ENCODE measurements at places on chromosomes 6 and 20.

DNA sequence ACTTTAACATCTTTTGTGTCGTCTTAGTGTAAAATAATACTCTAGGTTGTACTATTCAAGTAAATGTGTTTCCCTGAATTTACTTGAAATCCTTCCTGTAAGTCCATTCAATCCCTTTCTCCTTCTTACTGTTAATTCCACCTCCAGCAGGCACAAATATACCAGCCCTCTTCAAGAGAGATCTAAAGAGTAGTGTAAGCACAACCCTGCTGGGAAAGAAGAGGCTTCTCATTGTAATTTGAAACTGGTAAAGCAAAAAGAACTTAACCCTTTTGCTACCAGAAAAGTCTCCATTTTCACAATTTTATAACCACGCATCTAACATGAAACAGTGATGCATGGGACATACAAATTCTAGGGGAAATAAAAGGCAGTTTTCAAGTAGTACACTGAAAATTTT, at the start of gene BMP5:
BMP5 (minus strand) TSS at position 191 of the 400 bp plus-strand sequence. CDS start 725 bp downstream, outside the sequence.
- no peak for DNase-seq

- no peak for DNase-seq
These were observed 11.8 kb downstream of the HLA-B start for GRCh38 chr6:31345026-31345730.

DNA sequence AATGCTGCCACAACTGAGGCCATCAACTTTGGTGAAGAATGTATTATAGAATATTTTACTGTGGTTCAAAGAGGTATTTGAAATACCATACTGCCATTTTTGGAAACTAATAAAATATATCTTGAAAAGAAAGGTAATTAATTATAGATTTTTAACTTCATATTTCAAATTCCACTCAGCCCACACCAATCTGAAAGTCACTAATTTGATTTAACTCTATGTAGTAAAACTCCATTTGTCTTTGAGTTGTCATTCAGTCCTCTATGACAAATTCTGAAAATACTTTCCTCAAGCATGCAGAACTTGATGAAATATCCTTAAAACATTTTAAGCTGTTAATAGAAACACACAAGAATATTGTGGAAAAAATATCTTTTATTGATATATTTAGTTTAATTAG, 1196.7 kb upstream of the CITED2 start:
- peak; percentile 93 for DNase-seq

- peak; percentile 3 for DNase-seq
These were observed 55.0 kb upstream of the HLA-A start for GRCh38 chr6:29887330-29887818.

DNA sequence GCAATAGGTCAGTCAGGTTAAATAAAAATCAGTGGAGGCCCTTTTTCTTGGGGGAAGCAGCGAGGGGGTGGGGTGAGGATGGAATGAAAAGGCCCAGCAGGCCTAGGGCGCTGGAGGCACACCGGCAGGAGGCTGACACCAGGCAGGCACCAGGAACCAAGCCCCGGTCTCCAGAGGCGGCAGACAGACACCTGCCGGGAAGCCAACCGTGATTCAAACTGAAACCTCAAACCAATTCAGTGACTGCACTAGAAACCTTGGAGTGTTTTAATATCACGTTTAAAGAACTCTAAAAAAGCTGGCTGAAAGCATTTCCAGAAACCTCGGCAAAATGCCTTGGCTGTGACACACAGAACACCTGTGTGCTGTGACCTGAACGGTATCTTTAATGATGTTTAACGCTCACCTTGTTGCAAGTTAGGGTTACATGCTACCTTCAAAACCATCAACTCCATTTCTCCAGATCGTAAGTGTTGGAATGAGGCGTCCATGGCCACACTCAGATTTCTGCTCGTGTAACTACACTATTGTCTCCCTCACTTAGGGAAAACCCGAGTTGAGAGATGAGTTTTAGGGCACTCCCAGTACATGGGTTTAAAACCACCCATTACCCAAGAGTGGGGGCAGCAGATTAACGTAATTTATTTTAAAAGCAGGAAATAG, 27.2 kb downstream of the DIDO1 start:
- DNase-seq: no peak

DNA sequence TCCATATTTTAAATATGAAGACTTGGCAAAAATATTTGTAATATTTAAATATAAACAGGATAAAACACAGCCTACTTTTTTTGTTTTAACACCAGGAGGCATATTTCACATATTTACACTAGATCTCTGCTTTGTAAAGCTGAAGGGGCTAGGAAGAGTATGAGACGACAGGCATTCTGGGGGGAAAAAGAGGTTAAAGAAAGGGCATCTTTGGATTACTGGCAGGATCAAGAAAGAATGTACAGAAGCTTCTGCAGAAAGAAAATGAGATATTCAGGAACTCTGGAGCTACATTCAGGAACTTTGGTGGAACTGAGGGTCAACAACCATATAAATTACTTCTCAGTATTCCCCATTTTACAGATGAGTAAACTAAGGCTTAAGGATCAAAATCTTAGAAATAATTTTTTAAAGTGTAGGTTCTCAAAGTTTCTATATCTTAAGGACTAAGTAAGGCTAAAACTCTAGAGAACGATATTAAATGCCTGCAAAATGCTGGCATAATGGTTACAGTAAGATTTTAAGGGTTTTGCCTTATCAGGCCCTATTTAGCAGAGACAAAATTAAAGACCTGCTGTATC, 156.5 kb downstream of the CDK19 start:
- peak; percentile 31 for DNase-seq

- DNase-seq: peak; percentile 43
These were observed 50.3 kb downstream of the AIG1 start for GRCh38 chr6:143110996-143111395.

- no peak for DNase-seq
These were observed 92.8 kb upstream of the FRMD1 start for GRCh38 chr6:168171673-168172353.

- DNase-seq: no peak
These were observed 82.1 kb downstream of the DLL1 start for GRCh38 chr6:170208651-170209353.

- DNase-seq: peak; percentile 93
These were observed 21.0 kb upstream of the PDE7B start for GRCh38 chr6:135830452-135830881.

- no peak for DNase-seq
These were observed 29.9 kb downstream of the FBXO30 start for GRCh38 chr6:145784683-145785082.

GRCh38 chr20:18092890-18093289, 35.2 kb upstream of the OVOL2 start:
- no peak for DNase-seq

DNA sequence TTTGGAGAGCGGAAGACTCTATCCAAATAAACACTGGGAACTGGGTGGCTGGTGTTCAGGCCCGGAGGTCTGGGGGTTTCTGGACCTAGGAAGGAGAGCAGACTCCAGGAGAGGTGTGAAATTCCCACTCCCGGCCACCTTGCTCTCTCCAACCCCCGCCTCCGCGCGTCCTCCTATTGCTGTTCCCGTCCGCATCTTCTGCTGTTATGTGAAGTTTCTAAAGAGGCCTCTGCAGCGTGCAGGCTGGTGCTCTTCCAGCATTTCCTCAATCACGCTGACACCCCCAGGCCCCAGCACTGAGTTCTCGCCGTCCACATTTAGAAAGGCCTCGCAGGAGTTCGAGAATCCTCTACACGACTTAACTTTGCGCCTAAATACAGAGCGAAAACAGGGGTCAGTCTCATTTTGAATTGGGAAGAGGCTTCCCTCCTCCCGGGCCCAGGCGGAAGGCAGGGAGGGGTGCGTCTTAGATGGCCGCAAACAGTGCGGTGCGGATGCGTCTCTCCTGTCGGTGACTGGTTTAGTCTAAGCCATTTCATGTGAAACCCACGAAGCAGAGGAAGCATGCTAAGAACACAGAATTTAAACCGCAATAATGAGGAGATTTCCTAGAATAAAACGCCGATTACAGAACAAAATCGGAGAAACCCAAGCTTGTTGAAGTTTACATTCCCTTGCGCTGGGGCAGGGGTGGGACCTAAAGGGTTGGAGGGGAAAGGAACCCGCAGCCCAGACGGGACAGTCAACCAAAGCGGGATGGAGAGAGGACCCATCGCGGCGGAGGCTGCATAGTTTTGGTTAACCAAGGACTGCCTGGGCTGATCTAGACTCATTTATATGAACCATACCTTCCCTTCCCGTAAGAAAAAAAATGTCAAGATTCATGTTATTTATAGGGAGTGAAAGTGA, 4.0 kb upstream of the FOXF2 start:
- DNase-seq: peak; percentile 22

DNA sequence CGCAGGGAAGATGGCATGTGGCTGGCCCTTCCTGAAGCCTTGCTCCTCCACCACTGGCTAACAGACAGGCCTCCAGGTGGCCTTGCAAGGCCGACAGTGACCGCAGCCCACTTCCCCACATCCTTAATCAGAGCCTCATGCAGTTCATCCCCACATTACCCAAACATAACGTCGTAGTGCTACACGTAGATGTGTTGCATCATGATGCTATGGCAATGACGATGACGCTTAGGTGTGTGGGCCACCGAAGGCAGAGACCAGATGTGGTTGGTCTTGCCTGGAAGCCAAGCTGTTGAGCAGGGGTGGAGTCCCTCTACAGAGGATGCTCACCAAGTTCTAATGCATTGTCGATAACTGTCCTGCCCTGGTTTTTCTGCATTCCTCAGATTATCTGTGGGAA, 5.6 kb downstream of the CD93 start:
- DNase-seq: no peak

GRCh38 chr6:26225848-26226578, 138.8 kb downstream of the HFE start:
- DNase-seq: peak; percentile 44

GRCh38 chr20:19975901-19976300, 41.3 kb upstream of the NAA20 start:
- DNase-seq: peak; percentile 29

DNA sequence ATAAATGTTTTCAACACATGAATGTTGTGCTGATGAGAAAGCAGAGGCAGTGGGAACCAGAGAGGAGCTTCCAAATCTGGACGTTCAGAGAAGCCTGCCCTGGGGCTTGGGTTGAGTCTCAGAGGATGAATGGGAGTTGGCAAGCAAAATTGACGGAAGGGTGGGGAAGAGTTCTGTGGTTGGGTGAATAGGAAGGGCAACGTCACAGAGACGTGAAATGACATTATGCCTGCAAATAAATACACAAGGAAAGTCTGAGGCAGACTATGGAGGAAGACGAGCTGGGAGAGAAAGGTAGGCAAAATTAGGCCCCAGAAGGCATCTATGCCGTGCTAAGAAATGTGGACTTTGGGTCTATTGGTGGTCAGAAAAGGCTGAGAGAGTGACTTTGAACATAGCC, 25.2 kb upstream of the SGK1 start:
- no peak for DNase-seq

GRCh38 chr6:20403766-20404640, 2.3 kb downstream of the E2F3 start:
- DNase-seq: peak; percentile 87

GRCh38 chr6:43667245-43668150, 20.1 kb downstream of the MRPS18A start:
- DNase-seq: peak; percentile 62

- no peak for DNase-seq
These were observed 6.5 kb downstream of the DDO start for GRCh38 chr6:110408901-110409300.

DNA sequence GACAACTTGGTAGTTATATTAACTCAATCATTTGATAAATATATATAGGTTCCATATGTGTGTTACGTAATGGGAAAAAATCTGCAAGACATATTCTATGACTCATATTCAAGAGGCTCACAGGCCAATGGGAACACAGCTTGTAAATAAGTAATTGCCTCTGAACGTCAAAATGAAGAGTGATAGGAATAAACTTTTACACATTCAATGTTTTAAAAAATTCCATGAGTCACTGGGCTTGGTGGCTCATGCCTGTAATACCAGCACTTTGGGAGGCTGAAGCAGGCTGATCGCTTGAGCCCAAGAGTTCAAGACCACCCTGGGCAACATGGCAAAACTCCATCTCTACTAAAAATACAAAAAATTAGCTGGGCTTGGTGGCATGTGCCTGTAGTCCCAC, 209.4 kb upstream of the MCHR2 start:
- peak; percentile 98 for DNase-seq

DNA sequence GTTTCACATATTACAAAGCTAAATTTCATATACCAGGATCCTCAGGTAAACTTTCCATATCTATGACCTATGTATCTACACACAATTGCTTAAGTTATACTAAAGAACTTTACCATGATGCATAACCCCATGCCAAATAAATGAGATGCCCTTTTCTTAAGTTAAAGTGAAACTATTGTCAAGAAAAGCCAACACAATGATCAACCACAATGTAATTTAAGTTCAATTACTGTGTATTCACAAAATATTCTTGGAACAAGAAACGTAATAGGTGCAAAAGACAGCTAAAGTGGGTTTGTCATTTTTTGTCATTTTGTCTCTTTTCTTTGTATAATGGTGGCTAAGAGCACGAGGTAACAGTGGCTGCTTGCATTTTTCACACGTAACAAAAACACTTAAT, 158.0 kb upstream of the SHLD1 start:
- DNase-seq: no peak

DNA sequence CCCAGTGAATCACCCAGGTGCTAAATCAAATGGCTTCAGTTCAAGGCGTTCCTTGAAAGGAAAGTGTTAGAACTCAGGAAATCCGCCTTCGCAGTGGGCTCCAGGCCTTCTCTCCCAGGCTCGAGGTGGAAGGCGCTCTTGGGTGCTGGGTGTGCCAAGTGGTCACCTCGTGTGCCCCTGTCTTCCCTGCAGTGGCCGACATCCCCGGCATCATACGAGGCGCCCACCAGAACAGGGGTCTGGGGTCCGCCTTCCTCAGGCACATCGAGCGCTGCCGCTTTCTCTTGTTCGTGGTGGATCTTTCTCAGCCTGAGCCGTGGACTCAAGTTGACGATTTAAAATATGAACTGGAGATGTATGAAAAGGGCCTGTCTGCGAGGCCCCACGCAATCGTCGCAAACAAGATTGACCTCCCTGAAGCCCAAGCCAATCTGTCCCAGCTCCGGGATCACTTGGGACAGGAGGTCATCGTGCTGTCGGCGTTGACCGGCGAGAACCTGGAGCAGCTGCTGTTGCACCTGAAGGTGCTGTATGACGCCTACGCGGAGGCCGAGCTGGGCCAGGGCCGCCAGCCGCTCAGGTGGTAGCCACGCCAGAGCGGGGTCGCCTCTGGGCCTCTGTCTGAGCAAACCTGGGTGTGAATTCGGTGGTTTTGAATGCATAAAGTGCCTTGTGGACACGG, 17.8 kb downstream of the MTG2 start:
- DNase-seq: no peak

- no peak for DNase-seq
These were observed 93.6 kb upstream of the NFATC2 start for GRCh38 chr20:51636123-51636522.

- DNase-seq: peak; percentile 9
These were observed 538.4 kb upstream of the CITED2 start for GRCh38 chr6:139912735-139913400.

- DNase-seq: no peak
These were observed 20.3 kb downstream of the ASXL1 start for GRCh38 chr20:32378461-32378860.

DNA sequence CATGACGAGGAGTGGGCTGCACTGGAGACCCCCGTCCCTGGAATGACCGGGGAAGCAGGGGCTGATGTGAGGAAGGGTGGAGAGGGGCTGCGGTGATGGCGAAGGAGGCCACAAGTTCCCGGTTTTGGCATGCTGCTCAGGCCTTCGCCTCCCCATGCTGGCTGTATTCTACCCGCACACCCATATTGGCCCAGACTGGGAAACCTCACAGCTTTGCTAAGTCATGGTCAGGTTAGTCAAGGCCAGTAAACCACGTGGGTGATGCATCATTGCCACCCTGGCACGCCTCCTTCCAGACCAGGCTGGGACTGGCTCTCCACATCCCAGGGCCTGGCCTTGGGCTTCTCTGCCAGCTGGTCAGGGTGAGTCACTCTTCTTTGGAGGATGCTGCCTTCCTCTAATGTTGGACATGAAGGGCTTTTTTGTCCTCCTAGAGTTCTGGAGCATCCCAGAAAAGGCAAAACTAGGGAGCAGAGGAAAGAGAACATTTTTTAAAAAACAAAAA, 53.8 kb downstream of the PCNA start:
- peak; percentile 85 for DNase-seq

Measured in fibroblast of skin of right biceps (primary cell).